ENCODE measurements at places on chromosomes 11 and 22. TPM values are rescaled to one million over a fixed set of nuclear protein-coding genes. Genes with fewer than 3 reads are reported as not detected.

The OR5P2 gene
- polyA plus RNA-seq: not detected

The C11orf42 gene
- not detected for polyA plus RNA-seq

DNA sequence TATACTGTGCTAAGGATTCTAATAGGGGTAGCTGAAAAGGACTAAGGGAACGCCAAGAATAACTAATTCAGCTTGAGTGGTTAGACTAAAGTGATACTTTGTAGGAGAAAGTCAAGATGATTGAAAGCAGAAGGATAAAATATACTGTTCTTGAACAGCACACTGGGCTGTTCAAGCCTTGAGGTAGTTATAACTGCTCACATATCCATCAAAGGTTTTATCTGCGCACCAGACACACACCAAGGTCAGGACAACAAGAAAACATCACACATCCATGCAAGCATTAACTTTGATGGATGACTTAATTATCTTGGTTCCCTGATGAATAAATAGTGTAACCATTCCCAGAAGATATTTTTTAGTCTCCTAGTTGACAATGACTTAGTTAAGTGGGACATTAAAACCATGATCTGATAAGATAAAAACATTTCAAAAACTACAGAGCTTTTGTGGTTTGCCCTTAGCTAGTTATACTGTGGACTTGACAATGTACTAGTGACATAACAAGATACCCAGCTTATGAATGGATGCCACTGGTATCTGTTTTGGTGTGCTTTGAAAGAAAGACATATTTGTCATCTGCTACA, 728.9 kb downstream of the JRKL start:
- no peak for DNase-seq

GRCh38 chr22:41777749-41778425, 22.6 kb upstream of the CCDC134 start:
- no peak for DNase-seq

DNA sequence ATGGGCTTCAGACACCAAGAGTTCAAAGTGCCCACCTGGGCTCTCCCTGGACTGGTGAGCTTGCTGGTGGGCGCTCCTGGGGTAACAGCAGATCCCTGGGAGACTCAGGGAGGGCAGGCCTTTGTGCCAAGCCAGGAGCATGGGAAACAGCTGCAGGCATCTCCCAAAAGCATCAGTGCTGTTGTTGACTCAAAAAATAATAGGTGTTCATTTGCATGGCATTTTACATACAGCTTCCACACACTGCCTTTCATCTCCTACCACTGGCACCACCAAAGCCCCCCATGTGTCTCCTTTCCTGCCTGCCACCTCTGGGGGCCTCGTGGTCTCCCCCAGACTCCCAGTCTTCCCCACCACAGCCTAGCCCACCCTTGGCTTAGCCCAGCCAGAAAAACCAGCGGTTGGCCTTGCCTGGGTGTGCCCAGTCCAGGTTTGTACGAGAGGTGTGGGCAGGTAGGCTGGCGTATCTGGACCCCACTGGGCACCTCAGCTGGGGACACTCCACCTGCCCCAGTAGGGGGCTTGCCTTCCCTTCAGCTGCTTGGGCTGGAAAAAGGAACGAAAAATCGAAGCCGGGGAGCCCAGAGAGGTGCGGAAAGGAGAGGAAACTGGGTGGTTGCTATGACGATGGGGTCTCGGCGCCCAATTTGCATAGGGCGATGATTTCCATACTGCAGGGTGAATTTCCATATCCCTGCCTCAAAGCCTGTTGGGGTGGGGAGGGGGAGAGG, 15.0 kb downstream of the POU2F3 start:
- DNase-seq: no peak

DNA sequence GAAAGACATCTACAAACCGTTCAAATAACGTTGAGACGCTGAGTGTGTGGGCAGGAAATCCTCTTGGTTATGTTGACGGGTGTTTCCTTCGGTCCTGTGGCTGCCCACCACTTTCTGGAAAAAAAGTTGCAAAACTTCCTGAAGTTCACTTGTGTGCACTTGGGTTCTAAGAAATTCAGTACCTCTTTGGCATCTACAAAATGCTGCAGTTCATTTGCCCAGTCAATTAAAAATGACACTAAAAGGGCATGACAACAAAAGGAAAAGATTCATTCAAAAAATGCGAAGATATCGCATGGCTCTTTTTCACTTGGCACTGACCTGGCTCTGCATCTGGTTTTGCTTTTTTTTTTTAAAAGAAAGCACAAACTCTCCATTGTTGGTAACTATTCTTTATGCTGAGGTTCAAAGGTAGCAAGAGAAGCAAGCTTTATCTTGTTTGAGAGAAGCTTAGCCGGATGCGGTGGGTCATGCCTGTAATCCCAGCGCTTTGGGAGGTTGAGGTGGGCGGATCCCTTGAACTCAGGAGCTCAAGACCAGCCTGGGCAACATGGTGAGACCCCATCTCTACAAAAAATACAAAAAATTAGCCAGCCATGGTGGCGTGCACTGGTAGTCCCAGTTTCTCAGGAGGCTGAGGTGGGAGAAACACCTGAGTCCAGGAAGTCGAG, 10.6 kb upstream of the XBP1 start:
- no peak for DNase-seq

- DNase-seq: no peak
Observed at GRCh38 chr11:11992257-11993212, 15.9 kb downstream of the DKK3 start.

DNA sequence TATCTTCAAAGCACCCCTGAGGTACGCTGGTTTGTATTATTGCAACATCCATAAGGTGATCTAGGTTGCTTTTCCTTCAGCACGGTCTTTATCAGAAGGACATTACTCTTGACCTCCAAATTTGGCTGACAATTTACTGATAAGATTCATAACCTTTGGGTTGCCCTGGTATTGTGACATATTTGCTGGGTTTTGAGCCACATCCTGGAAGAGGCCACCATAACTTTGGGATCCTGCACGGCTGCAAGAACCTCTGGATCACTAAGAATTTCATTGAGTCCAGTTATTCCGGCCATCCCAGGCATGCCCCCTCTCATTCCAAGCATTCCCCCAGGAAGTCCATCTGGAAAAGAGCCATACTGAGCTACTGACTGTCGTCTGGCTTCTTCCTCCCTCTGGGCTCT, 6.5 kb upstream of the PLET1 start:
- no peak for DNase-seq

GRCh38 chr11:5522308-5522707, 5.8 kb upstream of the UBQLNL start:
- no peak for DNase-seq
